Activated CD4-positive, alpha-beta T cell treated with anti-CD3 and anti-CD28 coated beads, Interleukin-2, amount 10 ng/mL, durations not matched to agents 24 days and 14 days (primary cell): ENCODE measurements at places on chromosomes 1 and 21. TPM values are rescaled to one million over a fixed set of nuclear protein-coding genes. Genes with fewer than 3 reads are reported as not detected.
A peak's percentile ranks its signal among the peaks of the same experiment; 100 is the strongest.

Gene PDPN
- total RNA-seq = not detected in 2 replicates

GRCh38 chr1:159430985-159431384 lies 1.0 kb upstream of the OR10J4 start:
- no peak for DNase-seq
- no peak overlapping the region for H3K27ac ChIP-seq
- H3K4me1 ChIP-seq = no peaks in the 10 kb centered on the region
- no peaks in the 10 kb centered on the region for H3K36me3 ChIP-seq

Gene FCRL4
- total RNA-seq = not detected in 2 replicates

GRCh38 chr21:41360072-41360821 lies 1.6 kb upstream of the MX2 start:
- no peak overlapping the region for H3K27ac ChIP-seq
- peaks cover 8% of the 10 kb centered on the region for H3K27me3 ChIP-seq
- peaks cover 43% of the 10 kb centered on the region for H3K4me1 ChIP-seq
- DNase-seq = peak; percentile 64
- no peak overlapping the region for H3K4me3 ChIP-seq

Gene FALEC
- not detected in 2 replicates for total RNA-seq

DNA sequence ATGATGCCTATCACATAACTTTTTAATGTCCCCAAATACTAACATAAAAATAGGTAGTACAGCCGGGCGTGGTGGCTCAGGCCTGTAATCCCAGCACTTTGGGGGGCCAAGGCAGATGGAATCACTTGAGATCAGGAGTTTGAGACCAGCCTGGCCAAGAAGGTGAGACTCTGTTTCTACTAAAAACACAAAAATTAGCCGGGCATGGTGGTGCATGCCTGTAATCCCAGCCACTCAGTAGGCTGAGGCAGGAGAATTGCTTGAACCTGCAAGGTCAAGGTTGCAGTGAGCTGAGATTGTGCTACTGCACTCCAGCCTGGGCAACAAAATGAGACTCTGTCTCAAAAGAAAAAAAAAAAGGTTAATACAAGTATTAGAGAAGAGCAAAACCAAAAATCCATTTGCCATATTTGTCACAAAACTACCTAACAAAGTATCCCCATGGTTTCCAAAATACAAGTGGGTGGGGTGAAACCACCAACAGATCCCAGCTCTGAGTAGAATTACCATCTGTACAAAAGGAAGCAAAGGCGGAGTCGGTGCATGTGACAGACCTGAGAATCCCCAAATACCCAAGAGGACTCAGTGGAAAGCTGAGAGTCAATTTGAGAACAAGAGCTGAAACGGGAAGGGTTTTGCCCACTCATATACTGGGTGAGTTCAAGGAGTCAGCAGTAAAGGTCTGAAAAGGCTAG lies 113.2 kb downstream of the TOMM20 start:
- H3K4me3 ChIP-seq = peak overlapping the region; percentile 59
- DNase-seq = peak; percentile 86
- peaks cover 83% of the 10 kb centered on the region for H3K4me1 ChIP-seq
- peaks cover 31% of the 10 kb centered on the region for H3K36me3 ChIP-seq
- peaks cover 5% of the 10 kb centered on the region for H3K27me3 ChIP-seq

GRCh38 chr1:230401763-230402294 lies 24.3 kb downstream of the PGBD5 start:
- no peak overlapping the region for H3K4me3 ChIP-seq
- H3K4me1 ChIP-seq = no peaks in the 10 kb centered on the region
- DNase-seq = no peak

GRCh38 chr1:234474375-234474774 lies 4.6 kb downstream of the TARBP1 start:
- H3K4me1 ChIP-seq = peaks cover 41% of the 10 kb centered on the region
- no peak overlapping the region for H3K27ac ChIP-seq
- peak overlapping the region; percentile 2 for H3K4me3 ChIP-seq
- no peak for DNase-seq

DNA sequence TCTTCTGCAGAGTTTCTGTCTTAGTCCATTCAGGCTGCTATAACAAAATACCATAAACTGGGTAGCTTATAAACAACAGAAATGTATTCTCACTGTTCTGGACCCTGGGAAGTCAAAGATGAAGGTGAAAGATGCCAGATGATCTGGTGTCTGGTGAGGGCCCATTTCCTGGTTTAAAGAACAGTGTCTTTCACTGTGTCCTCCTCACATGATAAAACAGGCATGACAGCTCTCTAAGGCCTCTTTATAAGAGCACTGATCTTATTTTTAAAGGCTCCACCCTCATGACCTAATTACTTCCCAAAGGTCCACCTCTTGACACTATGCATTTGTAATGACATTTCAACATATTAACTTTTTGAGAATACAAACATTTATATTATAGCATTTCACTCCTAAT lies 250.2 kb upstream of the ZRANB2 start:
- H3K4me1 ChIP-seq = no peaks in the 10 kb centered on the region
- H3K36me3 ChIP-seq = no peaks in the 10 kb centered on the region
- no peaks in the 10 kb centered on the region for H3K27me3 ChIP-seq
- H3K27ac ChIP-seq = no peak overlapping the region
- DNase-seq = no peak

- H3K4me3 ChIP-seq = peak overlapping the region; percentile 91
- H3K36me3 ChIP-seq = peaks cover 4% of the 10 kb centered on the region
- H3K4me1 ChIP-seq = peaks cover 15% of the 10 kb centered on the region
- peak; percentile 68 for DNase-seq
Observed at GRCh38 chr1:168135921-168136708, 615 bp downstream of the GPR161 start.

- DNase-seq = no peak
- no peak overlapping the region for H3K27ac ChIP-seq
- H3K27me3 ChIP-seq = peaks cover 1% of the 10 kb centered on the region
- H3K4me1 ChIP-seq = no peaks in the 10 kb centered on the region
Observed at GRCh38 chr1:178417858-178418257, 78.9 kb downstream of the CLEC20A start.

- H3K4me1 ChIP-seq = no peaks in the 10 kb centered on the region
- H3K27me3 ChIP-seq = no peaks in the 10 kb centered on the region
- no peak for DNase-seq
- H3K36me3 ChIP-seq = no peaks in the 10 kb centered on the region
Observed at GRCh38 chr1:237146241-237146640, 104.3 kb downstream of the RYR2 start.

Gene CD34
- not detected in 2 replicates for total RNA-seq

DNA sequence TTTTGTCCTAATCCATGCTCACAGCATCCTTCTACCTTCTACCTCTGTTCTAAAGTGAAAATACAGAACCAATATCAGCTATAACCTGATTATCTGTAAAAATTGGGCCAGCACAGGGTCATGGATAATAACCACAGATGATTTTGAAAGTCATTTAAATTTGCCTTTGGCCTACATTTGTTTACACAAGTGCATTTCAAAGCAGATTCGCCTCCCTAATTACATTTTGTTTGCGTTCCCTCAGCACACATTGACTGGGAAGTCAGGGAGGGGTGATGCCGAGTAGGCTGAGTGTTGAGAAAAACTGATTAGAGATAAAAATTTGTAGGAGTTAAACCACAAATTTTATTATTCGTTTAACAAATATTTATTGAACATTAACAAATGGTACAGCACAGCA lies 19.2 kb upstream of the RGS8 start:
- no peak for DNase-seq
- no peaks in the 10 kb centered on the region for H3K36me3 ChIP-seq
- H3K4me1 ChIP-seq = peaks cover 3% of the 10 kb centered on the region
- no peak overlapping the region for H3K4me3 ChIP-seq
- H3K27me3 ChIP-seq = peaks cover 25% of the 10 kb centered on the region

Gene KCNJ9
- total RNA-seq = not detected in 2 replicates

DNA sequence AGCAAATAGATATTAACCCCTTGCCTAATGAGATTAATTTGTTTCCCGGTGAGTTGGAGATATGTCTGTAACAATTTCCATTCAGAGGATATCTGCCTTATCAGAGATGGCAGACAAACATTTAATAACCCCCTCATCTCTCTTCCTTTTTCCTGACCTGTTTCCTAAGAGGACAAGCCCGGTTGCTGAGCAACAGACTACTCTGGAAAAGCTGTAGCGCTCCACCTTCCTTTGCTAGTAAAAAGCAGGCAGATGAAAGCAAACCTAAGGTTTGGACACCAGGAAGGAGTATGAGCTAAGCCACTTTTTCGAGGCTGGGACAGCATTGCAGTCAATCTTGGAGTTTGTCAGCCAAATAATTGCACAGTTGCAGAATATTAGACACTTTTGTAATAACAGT lies 82.4 kb downstream of the RGS21 start:
- no peak overlapping the region for H3K27ac ChIP-seq
- H3K27me3 ChIP-seq = no peaks in the 10 kb centered on the region
- H3K4me3 ChIP-seq = no peak overlapping the region
- H3K4me1 ChIP-seq = no peaks in the 10 kb centered on the region

Gene LCE2D
- not detected in 2 replicates for total RNA-seq

Gene SEMA4A
- 12.1 and 12.7 TPM in 2 replicates for total RNA-seq

Gene AGMAT
- total RNA-seq = 31.0 and 31.5 TPM in 2 replicates

- no peaks in the 10 kb centered on the region for H3K36me3 ChIP-seq
- no peaks in the 10 kb centered on the region for H3K4me1 ChIP-seq
- H3K27ac ChIP-seq = no peak overlapping the region
- H3K4me3 ChIP-seq = no peak overlapping the region
- DNase-seq = no peak
Observed at GRCh38 chr1:184622136-184622823, 132.4 kb downstream of the EDEM3 start.

DNA sequence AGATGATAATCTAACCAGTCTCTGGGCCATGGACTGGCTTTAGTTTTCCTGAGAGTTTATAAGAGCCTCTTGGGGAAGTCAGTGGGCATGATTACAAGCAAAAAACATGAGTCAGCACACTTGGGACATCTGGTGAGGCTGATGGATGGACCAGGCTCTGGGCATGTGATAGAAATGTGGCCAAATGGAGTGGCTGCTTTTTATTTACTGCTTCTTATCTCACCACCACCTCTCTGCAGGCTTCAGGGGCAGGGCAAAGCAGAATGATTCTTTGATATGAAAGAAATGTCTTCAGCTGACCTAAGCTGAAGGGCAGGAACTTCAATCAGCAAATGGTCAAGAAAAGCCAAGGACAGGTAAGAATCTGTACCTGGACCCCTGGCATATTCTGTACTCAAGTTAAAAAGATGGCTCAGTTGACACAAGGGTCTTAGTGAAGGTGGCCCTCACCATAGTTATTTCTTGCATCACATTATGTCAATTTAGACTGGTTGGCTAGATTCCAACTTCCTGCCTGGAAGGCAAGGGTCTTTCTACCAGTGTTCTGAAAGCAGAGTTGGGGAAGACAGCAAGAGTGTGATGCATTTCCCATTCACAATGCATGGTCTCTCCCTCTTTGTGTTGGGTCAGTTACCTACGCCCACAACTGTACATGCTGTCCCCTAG lies 162.8 kb downstream of the FASLG start:
- H3K4me3 ChIP-seq = no peak overlapping the region
- H3K27ac ChIP-seq = no peak overlapping the region
- no peak for DNase-seq
- peaks cover 18% of the 10 kb centered on the region for H3K27me3 ChIP-seq
- peaks cover 33% of the 10 kb centered on the region for H3K4me1 ChIP-seq

- no peaks in the 10 kb centered on the region for H3K27me3 ChIP-seq
- no peak overlapping the region for H3K27ac ChIP-seq
- peaks cover 6% of the 10 kb centered on the region for H3K4me1 ChIP-seq
- no peak for DNase-seq
Observed at GRCh38 chr1:205137901-205138300, 16.1 kb upstream of the RBBP5 start.

DNA sequence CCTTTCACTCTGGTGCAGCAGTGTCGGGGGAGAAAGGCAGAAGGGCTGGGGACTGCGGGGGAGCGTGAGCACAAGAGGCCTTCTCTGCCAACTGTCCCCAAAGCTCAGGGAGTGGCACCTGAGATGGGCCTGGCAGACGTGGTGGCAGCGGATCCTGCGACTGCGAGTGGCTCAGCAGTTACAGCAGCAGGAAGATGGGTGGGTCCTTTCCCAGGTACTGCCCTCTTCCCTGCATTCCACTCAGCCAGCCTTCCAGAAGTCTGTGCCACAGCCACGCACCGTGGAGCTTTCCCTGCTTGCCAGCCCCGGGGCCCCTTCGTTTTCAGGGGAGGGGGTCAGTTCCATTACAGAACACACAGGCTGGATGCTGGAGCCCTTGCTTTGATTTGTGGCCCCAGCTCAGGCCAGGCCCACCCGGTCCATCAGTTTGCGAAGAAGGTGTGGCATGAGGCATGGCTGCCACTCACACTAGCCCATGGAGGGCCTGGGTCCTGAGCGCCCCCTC lies 17.2 kb downstream of the MTHFR start:
- no peak for DNase-seq
- H3K27me3 ChIP-seq = no peaks in the 10 kb centered on the region
- no peak overlapping the region for H3K27ac ChIP-seq
- H3K4me1 ChIP-seq = peaks cover 2% of the 10 kb centered on the region
- peaks cover 10% of the 10 kb centered on the region for H3K36me3 ChIP-seq

GRCh38 chr1:198520524-198521254 lies 19.8 kb downstream of the ATP6V1G3 start:
- DNase-seq = peak; percentile 69
- H3K36me3 ChIP-seq = no peaks in the 10 kb centered on the region
- peaks cover 53% of the 10 kb centered on the region for H3K4me1 ChIP-seq
- peak overlapping the region; percentile 78 for H3K27ac ChIP-seq

Gene TNFRSF4
- total RNA-seq = 692 and 702 TPM in 2 replicates

DNA sequence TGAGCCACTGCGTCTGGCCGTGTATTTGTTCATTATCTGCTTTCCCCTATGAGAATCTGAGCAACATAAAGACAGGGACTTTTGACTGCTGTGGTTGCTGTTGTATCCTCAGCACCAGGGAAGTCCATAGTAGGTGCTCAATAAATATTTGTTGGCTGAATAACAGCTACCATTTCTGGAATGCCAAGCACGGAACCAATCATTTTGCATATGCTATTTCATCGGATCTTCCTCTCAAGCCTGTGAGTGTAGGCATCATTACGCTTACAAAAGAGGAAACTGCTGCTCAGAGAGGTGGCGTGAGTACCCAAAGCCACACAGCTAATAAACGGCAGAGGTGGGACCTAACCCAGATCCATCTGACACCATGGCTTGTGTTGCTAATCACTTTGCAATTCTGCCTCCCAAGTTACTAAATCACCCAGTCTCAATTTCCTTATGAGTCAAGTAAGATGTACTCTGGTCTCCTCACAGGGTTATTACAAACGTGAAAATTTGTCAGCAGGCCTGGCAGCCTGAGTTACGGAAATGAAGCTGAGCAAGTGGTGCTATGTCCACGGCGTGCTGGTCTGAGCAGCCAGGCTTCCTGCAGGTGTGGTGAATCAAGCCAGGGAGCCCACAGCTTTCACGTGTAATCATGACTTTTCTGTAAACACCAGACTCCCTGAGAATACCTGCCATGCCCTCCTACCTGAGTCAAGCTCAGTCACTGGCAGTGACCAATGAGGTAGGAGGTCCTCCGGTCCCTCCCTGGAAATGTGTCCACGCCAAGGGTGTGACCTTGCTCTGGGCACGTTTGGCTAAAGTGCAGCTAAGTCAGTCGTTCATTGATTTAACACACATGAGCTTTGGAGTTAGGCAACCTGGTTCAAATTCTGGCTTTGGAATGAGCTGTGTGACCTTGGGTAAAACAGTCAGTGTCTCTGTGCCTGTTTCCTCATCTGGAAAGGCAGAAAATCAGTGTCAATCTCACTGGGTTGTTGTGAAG lies 4.8 kb upstream of the RHCE start:
- peaks cover 14% of the 10 kb centered on the region for H3K27me3 ChIP-seq
- DNase-seq = no peak

GRCh38 chr1:223233019-223233409 lies 90.0 kb upstream of the TLR5 start:
- no peaks in the 10 kb centered on the region for H3K36me3 ChIP-seq
- no peak overlapping the region for H3K4me3 ChIP-seq
- H3K4me1 ChIP-seq = peaks cover 13% of the 10 kb centered on the region
- no peak overlapping the region for H3K27ac ChIP-seq
- H3K27me3 ChIP-seq = peaks cover 1% of the 10 kb centered on the region
